ENCODE measurements at places on chromosomes 13 and 19. TPM values are rescaled to one million over a fixed set of nuclear protein-coding genes. Genes with fewer than 3 reads are reported as not detected.

Gene CYP2A6
- total RNA-seq: 0.42 TPM

DNA sequence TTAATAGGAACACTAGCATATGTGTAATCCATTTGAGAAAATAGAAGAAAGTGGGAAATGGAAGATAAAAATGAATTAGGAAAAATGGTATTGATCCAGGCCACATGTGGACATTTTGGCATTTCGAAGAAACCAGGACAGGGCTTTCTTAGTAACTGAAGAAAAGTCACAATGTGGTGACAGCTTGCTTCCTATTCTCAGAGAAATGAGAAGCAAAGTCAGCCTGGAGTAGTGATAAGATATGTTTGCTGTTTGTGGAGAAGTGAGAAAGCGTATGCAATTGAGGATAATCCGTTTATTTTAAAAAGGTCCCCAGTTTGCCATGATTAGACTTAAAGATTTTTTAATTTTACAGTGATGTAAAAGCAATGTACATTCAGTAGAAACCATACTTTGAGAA, 127.9 kb downstream of the SLITRK6 start:
- no peak for DNase-seq

DNA sequence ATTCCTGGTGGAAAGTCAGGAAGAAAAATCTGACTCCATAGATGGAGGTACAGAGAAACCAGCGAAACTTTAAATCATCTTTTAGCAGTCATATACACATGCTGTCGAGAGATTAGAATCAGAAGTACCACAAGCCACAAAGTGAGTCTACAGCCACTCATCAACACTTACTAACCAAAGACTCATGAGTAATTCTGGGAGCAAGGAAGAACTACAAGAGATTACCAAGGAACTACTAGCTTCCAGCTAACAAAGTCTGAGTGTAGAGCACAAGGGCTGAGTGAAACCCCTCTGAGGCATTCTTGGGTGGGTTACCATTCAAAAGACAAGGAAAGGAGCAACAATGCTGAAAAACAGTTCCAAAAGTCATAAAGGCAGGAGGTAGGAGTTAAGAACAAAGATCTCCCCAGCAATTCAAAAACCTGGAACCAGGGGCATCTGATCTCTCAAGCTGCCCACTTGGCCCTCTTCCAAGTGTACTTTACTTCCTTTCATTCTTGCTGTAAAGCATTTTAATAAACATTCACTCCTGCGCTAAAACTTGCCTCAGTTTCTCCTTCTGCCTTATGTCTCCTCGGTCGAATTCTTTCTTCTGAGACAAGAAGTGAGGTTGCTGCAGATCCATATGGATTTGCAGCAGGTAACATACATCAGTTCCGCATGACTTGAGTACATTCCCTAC, 13.0 kb downstream of the RBM26 start:
- DNase-seq: peak; percentile 50

DNA sequence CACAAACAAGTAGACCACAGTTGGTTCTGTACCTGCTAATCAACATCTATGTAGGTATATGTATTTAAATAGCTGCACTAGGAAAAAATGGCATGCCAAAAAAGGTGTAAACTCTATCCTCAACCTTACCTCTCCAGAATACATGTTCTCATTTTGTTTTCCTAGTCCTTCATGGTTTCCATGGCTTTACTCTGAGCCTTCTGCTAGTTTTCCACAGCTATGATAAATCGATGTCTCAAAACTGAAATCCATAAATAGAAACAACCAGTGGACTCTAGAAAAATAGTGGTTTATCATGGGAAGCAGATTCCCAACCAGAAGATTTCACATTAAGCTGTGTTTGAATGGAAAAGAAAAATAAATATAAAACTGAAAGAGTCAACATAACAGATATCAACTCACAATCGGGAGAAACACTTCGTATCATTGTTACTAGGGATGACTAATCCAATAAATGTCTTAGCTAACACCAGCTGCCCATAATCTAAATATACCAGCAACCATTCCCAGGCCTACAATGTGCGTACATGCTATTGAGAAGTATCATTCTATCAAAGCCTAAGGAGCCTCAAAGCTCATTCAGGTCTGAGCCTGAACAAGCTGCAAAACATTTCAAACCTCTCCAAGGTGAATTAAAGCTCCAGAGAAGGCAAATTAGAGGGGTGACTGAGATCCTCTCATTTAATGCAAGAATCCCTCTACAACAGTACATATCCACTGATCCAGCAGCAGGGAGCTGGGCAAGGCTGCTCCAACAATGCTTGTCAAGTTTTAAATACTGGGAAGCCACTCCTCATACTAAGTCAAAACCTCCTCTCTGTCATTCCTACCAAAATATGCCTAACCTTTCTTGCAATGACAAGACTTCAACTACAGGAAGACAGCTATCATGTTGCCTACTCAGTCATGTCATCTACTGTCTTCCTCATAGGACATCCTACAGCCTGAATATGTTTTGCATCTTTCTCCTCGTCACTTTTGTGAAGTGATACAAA, 90.2 kb downstream of the KCTD12 start:
- DNase-seq: no peak

DNA sequence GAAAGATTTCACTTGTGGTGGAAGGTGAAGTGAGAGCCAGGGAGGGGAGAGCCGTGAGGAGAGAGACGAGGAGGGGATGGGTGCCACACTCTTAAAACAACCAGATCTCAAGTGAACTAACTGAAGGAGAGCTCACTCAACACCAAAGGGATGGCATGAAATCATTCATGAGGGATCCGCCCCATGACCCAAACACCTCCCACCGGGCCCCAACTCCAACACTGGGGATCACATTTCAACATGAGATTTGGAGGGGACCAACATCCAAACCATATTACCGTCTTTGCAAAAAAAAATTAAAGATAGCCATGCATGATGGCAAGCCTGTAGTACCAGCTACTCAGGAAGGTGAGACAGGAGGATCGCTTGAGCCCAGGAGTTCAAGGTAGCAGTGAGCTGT, 34.9 kb upstream of the POP4 start:
- no peak for DNase-seq

- no peak for DNase-seq
These were observed 56.4 kb downstream of the SIPA1L3 start for GRCh38 chr19:37963190-37963936.

DNA sequence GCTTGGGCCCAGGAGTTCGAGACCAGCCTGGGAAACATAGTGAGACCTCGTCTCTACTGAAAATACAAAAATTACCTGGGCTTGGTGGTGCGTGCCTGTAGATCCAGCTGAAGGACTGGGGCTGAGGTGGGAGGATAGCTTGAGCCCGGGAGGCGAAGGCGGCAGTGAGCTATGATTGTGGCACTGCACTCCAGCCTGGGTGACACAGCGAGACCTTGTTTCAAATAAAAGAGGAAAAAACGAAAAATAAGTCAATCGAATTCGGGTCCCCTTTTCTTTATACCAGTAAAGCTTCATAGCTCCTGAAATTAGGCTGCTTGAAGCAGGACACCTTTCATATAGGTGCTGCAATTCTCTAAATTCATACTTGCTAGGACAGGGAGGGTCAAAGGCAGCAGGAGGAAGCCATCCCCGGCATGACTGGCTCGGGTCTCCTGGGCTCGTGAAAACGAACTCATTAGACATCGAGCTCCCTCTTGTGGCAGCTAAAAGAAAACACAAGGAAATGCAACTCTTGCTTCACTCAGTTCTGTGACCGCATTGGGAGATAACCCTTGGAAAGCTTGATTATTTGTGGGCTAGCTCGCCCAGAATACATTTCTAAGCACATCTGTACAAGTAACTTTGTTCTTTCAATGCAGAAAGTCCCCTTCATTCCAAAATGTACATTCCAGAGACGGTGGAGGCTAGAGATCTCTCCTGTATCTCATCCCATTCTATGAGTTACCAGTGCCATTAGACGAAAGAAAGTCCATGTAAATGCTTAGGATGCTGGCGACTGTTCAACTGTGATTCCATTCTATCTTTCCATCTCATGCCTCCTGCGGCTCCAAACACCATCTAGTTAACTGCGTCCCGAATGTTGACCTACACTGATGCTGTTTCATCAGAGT, 16.8 kb downstream of the FPR2 start:
- peak; percentile 87 for DNase-seq

DNA sequence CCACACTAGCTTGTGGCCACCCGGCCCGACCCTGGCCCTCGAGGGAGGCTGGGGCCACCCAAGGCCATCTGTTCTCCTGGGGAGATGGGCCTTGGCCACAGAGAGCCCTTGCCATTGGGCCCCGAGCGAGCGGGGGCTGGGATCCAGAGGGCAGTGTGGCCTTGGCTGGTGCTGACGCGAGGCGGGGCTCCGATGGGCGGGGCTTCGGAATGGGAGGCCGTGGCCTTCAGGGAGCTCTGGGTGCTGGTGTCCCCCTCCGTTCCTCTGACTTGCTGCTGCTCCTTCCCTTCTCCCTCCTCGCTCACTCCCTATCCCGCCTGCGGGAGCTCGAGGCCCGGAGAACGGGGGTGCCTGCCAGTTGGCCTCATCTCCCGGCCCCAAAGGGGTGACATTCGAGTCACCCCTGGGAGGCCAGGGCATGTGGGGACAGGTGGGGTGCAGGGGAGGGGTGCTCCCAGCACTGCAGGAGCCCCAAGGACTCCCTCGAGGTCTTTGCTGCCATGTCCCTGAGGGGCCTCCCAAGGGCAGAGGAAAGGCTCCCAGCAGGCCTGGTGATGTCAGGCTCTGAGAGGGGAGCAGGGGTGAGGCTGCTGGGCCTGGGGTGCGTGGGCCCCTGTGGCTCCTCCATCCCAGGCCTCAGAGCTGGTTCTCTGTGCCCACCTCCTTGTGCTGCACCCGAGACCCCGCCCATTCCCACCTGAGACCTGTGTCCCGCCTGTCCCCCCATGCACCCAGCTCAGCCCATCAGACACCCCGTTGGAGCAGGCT, 4.2 kb downstream of the NCLN start:
- no peak for DNase-seq

- no peak for DNase-seq
These were observed 7.9 kb upstream of the FBXL3 start for GRCh38 chr13:77034881-77035280.

- peak; percentile 28 for DNase-seq
These were observed 33.8 kb downstream of the COL4A2 start for GRCh38 chr13:110340812-110341444.

DNA sequence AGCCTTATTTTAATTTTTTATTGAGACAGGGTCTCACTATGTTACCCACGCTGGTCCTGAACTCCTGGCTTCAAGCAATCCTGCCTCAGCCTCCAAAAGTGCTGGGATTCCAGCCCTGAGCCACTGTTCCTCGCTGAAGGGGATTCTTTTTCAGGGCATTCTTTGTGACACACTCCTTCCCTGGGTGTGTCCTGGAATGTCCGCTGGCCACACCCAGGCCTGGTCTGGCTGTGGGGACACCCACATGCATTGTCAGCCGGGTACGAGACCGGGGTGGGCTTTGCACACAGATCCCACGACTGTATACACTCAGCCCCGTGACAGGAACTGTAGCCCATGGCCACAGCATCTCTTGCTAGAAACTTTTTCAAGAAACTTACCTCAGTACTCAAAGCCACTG, 34.4 kb upstream of the GATAD2A start:
- DNase-seq: no peak

DNA sequence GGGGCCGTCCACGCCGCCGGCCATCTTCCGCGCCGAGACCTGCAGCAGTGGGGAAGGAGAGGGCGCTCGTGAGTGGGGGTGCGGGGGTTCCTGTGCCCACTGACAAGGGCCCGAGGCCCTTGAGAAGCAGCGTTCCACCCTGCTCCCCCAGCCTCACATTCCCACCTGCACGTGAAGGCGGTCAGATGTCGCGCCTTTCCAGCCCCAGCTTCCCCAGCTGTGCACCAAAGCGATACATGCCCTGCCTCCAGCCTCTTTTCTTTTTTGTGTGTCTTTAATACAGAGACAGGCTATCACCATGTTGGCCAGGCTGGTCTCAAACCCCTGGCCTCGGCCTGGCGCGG, 11.5 kb downstream of the ZBTB7A start:
- no peak for DNase-seq

Gene IL12RB1
- total RNA-seq: not detected

Gene ADAMTSL5
- total RNA-seq: 5.7 TPM

- no peak for DNase-seq
These were observed 58.1 kb downstream of the EDNRB start for GRCh38 chr13:77860507-77860981.

- DNase-seq: no peak
These were observed 1.1 kb downstream of the SLC8A2 start for GRCh38 chr19:47470447-47471195.

DNA sequence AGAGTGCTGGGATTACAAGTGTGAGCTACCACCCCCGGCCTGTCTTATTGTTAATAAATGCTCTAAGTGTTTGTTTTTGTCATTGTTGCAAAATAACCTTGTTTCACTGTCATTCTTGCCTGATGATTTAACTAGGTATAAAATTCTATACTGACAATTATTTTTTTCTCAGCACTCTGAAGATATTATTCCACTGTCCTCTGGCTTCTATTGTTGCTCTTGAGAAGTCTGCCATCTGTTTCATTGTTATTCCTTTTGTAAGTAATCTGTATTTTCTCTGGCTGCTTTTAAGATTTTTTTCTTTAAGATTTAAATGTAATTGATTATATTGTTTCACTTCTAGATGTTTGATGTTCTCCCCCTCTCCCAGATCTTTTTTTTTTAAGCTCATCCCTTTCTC, 17.6 kb downstream of the ZNF420 start:
- no peak for DNase-seq

Gene DAPK3
- total RNA-seq: 133 TPM

- no peak for DNase-seq
These were observed 16.9 kb downstream of the IZUMO4 start for GRCh38 chr19:2113439-2114211.

DNA sequence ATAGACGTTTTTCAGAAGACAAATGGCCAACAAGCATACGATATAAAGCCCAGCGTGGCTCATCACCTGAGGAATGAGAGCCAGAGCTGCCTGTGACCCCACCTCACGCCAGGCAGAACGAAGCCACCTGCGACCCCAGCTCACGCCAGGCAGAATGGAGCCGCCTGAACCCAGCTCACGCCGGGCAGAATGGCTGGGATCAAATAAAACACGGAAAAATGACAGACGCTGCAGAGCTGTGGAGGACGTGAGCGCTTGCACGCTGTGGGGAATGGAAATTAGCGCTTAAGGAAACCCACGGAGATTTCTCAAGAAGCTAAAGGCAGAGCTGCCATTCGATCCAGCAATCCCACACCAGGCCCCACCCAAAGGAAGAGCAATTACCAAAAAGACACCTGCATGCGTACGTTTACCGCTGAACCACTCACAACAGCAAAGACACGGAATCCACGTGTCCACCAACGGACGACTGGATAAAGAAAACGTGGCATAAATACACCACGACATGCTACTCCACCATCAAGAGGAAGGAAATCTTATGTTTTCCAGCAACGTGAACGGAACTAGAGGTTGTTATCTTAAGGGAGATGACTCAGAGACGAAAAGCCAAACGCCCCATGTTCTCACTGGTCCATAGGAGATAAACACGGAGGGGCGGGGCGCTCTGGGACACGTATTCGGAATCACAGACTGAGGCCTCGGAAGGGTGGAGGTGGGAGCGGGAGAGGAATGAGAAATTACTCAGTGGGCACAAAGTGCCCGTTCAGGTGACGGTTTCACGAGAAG, 30.7 kb upstream of the C13orf46 start:
- DNase-seq: no peak

Measured in cardiac muscle cell (in vitro differentiated cells and primary cell).